Bladder microvascular endothelial cell (primary cell): ENCODE measurements at places on chromosomes 6 and 20. TPM values are rescaled to one million over a fixed set of nuclear protein-coding genes. Genes with fewer than 3 reads are reported as not detected.

CLDN20 gene
- not detected in 2 replicates for total RNA-seq

CAGE1 gene
- total RNA-seq = under 0.01 and 0.06 TPM in 2 replicates

DACT2 gene
- not detected in 2 replicates for total RNA-seq

IP6K3 gene
- not detected in 2 replicates for total RNA-seq

ARFGEF3 gene
- total RNA-seq = 2.1 and 3.9 TPM in 2 replicates
